Thymus (tissue), 14 donors: ENCODE measurements at places on chromosomes 12 and 14.

DNA sequence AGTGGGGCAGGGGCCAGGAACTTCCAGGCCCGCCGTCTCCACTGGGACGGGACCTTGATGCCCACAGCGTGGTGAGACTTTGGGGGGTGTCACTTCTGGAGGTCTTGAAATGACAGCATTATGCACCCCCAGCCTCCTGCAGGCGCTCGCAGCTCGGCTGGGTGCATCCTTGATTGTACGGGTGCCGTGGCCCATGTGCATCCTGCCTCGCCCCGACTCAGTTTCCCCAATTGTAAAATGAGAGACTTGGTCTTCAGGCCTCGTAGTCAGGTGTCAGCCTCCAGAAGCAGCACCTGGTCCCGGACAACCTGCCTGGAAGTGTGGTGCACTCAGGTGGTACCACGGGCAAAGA, 8.9 kb upstream of the PUS1 start:
- DNase-seq: no peak

GRCh38 chr12:44640427-44641190, 235.5 kb downstream of the NELL2 start:
- DNase-seq: no peak

GRCh38 chr12:117134059-117134458, 34.8 kb upstream of the TESC start:
- DNase-seq: no peak

DNA sequence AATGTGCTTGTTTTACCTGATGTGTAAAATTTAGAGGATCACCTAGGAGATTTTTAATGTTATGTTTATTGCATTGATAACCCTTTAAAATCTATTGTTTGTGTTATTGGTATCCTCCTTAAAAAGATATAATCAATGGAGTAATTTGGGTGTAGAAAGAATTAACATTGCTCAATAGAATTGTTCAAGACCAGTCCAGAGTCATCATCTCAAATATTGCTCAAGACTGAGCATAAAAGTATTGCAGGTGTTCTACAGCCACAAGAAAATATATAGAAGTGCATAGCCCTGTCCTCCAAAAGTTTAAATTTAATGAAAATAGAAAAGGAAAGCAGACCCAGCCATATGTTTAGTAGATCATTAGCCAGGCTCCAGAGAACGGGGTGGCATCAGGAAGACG, 102.5 kb upstream of the ARID2 start:
- no peak for DNase-seq

DNA sequence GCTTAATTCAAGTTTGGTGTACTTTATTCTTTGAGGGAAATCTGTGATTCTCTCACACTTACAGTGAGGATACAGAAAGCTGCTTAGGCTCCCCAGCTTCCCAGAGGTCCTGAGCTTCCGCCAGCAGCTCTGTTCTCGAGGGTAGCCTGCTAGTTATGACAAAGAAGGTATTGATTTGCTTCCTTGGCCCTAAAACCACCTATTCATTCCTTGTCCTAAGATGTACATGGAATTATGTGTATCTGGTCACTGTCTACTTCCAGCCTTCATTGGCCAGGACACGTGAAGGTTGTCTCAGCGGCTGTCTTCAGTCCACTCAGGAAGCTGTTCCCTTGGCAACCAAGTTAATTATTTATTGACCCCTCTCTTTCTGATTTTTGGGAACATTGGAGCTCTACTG, 55.7 kb downstream of the GALNT8 start:
- no peak for DNase-seq

DNA sequence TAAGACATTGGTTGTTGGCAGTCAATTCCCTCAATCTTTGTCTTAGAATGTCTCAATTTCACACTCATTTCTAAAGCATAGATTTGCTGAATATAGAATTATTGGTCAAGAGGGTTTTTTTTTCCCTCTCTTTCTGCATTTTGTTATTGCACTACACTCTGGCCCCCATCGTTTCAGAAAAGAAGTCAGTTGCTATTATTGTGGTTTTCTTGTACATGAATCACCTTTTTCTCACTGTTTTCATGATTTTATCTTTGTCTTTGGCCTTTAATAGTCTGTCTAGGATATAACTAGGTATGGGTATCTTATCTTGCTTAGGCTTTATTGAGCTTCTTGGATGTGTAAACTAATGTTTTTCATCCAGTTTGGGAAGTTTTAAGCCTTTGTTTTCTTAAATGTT, 194.3 kb upstream of the DAAM1 start:
- DNase-seq: no peak

GRCh38 chr14:81235096-81235495, 14.3 kb upstream of the GTF2A1 start:
- DNase-seq: no peak

GRCh38 chr14:79090641-79091180, 920.5 kb downstream of the NRXN3 start:
- DNase-seq: no peak

- DNase-seq: no peak
Measured at GRCh38 chr12:112810235-112810917, 18.8 kb downstream of the RPH3A start.

- DNase-seq: no peak
Measured at GRCh38 chr14:99286761-99287160, 14.8 kb upstream of the BCL11B start.

DNA sequence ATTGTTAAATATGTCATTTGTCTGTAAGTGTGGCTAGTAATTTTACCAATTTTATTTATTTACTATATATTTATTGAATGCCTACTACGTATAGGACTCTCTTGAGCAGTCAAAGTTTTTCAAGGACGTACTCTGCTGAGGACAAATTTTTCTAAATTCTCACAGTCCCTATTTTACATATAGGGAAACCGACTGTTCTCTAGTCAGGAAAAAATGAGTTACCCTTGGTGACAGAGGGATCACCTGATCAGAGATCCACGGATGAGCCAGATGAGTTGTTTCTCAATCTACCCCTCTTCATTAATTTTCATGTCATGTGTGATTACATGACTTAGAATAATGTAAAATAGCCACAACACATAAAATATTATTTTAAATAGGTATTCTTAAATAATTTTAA, 96.2 kb upstream of the SLC38A2 start:
- DNase-seq: no peak

DNA sequence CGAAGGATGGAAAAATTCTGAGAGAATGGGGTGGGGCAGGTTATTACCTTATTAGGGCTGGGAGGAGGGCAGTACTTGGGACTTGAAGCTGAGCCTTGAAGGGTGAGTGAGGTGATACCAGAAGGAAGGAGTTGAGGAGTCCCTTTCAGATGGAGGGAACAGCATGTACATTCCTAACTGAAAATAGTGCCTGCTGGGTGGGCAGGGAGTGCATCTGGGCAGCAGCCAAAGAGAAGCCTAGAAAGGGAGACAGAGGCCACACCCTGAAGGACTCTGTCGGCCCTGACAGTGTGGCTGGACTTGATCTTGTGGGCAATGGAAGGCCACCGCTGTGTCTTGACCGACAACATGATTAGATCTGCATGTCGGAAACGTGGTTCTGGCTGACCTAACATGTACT, 147.6 kb downstream of the NDUFA12 start:
- no peak for DNase-seq

DNA sequence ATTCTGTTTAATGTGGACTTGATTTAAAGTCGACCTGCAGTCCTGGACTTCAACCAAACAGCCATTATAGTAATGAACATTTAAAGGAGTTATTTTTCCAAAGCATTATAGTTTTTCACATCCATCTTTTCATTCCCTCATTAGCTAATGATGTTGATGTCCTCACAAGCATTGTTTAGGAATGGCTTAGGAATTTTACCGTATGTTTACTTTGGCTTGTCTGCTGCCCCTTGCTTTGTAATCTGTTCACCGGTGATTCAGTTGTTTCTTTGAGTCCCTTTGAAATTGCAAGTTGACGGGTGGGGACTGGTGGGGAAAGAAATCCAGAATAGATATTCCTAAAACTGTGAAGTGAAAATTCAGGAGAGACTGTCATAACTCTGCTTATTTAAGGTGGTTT, 25.4 kb downstream of the PRKCH start:
- no peak for DNase-seq

GRCh38 chr14:95226801-95227200, 69.5 kb upstream of the DICER1 start:
- DNase-seq: no peak

GRCh38 chr12:47870175-47870781, 34.5 kb downstream of the VDR start:
- no peak for DNase-seq

DNA sequence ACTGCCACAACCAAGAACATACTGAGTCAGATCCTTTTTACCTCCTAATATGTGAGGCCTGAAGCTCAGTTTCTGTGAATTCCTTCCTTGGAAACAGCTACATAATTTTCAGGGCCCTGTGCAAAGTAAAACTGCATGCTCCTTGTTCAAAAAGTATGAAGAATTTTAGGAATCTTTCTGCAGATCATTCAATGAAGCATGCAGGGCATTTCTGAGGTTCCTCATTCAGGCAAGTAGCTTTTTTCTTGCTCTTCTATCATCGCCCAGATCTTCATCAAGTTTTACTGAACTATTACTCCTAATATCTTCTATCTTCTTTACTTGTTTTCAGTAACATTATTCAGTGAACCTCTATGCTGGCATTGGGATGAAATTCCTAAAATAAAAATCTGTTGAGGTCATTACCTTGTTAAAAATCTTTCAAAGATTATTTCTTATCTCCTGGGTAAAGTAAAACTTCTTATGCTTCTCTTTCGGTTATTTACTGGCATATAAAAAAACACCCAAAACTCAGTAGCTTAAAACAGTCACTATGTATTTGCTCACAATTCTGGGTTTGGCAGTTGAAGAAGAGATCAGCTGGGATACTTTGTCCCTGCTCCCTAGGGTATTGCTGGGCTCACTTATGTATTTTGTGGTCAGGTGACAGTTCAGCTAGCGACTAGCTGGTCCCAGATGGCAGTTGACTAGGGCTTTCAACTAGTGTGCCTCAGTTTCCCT, 42.6 kb upstream of the KRR1 start:
- no peak for DNase-seq

DNA sequence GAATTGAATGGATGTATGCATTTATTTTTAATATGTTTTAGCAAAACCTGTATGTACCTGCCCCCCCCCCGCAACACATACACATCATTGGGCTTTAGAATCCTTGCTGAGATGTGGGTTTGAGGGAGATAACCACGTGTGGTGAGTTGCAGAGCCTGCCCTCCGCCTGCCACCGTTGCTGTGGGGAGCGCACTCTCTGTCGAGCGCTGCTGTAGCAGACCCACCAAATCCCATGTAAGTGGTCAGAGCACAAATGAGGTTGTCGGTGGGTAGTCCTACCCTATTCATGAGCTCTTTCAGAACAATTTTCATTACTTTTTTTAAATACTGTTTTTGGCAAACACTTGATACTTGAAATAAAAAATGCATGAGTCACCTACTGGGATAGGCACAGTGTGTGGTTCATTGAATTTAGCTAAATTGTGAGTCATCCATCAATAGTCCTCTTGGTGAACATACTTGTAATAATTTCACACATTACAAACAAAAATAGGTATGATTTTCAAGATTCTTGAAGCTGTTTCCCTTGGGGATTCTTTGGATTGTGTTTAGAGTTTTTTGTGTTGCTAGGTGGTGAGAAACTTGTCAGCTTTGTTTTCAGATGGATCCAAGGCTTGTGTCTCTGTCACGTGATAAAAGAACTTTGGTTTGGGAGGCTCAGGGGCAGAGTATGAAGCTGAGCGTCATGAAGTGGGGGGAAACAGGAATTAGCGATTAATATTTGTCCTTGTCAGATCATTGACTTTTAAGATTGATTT, 107.6 kb downstream of the PTCSC3 start:
- DNase-seq: no peak

- no peak for DNase-seq
Measured at GRCh38 chr12:27523305-27523641, 733 bp upstream of the PPFIBP1 start.

GRCh38 chr14:86510491-86510890, 980.5 kb downstream of the FLRT2 start:
- no peak for DNase-seq

- no peak for DNase-seq
Measured at GRCh38 chr12:39813776-39814175, 194.2 kb upstream of the ABCD2 start.

GRCh38 chr12:110762891-110763290, 20.2 kb upstream of the PPP1CC start:
- no peak for DNase-seq

DNA sequence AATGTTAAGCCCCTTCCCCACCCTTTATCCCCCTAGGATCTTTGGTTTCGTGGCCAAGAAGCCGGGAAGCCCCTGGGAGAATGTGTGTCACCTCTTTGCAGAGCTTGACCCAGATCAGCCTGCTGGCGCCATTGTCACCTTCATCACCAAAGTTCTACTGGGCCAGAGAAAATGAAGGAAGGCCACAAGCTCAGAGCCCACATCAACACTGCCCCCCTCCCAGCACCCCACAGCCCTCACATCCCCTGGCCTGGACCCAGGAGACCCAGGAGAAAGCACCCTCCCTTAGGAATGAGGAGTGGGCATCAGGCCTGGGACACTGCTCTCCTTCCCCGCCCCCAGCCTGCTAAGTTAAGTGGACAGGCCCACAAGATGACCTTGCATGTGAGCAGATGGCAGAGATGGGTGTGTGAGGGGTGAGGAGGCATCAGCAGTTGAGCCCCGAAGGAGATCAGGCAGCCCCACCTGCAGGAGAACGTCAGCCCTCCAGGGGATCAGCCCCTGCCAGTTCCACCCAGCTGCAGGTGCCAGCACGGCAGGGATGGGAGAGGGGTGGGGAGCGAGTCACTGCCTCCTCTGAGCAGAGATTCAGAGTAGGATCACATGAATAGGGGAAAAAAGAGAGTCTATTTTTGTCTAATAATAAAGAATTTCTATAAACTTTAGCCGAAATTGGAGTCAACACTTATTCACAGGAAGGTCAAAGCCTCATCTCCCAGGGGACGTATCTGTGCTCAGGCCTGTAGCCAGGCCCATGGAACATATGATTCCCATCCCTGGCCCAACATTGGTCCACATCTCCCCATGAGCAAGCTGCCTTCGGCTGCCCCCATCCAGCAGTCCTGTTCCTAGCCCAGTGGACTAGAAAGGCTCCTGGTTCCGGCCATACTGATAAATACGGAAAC, 14.1 kb downstream of the TNS2 start:
- no peak for DNase-seq

DNA sequence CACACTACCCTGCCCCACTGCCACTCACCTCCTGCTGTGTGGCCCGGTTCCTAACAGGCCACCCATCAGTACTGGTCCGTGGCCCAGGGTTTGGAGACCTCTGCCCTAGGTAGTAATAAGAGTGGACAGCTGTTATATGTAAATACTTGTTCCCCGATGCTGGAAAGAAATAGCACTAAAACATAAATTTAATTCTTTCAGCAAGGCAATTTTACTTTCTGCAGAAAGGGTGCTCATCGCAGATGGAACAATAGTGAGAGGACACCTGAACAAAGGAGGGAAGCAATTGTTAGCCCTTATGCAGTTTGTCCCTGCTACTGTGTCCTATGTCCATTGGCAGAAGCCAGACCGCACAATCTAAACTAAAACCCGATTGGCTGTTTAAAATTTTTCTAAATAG, 5.9 kb upstream of the CYP46A1 start:
- no peak for DNase-seq

DNA sequence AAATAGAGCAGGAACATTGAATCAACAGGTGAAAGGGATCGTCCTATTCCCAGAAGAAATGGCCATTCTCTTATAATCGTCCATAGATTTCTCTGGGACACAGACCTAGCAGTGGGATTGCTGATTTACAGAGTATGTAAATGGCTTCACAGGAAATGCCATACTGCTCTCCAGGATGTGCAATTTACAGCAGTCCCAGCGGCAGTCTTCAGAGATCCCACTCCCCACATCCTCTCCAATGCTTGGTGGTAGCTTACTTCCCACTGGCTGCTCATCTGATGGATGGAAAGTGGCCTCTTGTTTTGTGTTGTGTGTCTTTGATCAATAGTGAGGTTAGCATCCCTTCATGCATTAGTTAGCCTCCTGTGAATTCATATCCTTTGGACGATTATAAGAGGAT, 58.1 kb upstream of the PRMT8 start:
- no peak for DNase-seq

- no peak for DNase-seq
Measured at GRCh38 chr12:96321941-96322340, 78.3 kb downstream of the CDK17 start.
